Activated B cell treated with CpG ODN at 0.5 μM for 24 hours (primary cell): ENCODE measurements at places on chromosomes 16 and 17.

DNA sequence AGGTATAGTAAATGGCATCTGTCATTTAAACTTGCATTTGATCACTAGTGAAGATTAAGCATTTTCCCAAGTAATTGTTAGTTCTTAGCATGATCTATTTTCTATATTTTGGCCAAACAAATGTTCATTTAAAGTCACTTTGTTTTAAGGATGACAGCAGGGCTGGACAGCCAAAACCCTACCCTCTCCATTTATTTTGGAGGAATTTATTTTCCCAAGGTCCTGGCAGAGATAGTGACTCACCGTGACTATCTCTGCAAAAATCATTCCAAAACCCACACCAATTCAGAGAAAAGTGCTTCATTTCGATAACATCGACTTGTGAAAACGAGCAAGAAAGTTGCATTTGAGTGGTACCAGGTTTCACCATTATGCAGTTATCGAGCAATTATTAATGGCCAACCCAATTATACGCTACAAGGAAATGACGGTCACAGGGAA lies 665 bp upstream of the AKAP1 start:
- DNase-seq: no peak

DNA sequence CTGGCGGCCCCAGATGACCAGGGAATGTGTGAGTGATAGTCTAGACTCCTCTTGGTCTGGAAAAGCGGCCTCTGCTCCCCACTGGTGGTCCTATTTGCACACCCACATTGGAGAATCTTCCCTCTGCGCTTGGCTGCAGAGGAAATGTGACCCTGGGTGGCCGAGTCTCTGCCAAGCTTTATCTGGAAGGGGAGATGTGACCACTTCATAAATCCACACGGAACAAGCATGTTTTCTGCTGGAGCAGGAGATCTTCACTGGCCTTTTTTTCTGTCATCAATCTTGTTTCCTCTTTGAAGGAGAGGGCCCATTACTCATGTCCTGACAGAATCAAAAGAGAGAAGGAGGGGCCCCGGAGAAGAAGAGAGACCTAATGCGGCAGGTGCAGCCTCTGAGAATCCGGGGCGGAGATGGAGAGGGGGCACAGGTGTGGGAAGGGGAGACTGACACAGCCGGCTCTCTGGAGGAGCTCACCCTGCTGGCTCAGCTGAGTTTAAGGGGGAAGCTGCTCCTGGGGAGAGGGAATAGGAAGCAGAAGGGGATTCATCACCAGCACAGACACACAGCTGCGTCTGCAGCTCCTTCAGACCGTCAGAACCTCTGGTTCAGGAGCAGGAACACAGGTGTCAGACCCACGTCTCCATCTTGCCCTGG lies 116.3 kb downstream of the SOX9 start:
- DNase-seq: no peak

DNA sequence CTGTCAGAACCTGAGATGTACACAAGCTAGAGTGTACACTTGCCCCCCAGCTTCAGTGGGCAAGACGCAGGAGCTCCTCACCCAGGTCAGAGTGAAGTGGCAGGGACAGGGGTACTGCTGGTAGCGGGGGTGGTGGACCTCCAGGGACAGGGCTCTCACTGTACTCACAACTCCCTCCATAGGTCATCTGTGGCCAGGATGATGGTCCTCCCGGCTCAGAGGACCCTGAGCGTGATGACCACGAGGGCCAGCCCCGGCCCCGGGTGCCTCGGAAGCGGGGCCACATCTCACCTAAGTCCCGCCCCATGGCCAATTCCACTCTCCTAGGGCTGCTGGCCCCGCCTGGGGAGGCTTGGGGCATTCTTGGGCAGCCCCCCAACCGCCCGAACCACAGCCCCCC lies 2.7 kb downstream of the NXPH3 start:
- no peak for DNase-seq

- no peak for DNase-seq
These were observed 1.7 kb upstream of the RBBP6 start for GRCh38 chr16:24537474-24538337.

DNA sequence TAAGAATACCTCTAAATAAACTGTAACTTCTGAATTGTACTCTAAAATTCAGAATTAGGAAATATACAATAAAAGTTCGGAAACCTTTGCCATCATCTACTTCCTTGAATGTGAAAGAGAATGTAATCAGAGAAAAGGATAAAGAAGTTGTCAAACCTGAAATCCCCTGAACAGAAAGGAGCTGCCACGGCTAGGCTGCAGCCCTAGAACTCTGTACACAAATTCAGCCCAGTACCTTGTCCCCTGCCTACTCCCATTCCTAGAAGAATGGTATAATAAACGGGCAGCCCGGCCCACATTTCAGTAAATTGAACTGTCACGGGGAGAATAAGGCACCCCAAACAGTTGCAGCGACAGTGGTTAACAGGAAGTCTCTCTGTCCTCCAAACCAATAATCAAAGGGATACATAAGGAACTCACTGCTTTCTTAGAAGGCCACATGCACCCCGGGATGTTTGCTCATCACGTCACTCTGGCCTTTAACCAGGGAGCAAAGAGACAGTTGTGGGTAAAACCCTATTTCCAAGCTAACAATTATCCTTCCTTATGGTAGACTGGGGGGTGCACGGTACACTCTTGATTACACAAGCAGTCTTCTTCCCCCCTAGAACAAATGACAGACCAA lies 24.3 kb upstream of the RFFL start:
- DNase-seq: no peak

DNA sequence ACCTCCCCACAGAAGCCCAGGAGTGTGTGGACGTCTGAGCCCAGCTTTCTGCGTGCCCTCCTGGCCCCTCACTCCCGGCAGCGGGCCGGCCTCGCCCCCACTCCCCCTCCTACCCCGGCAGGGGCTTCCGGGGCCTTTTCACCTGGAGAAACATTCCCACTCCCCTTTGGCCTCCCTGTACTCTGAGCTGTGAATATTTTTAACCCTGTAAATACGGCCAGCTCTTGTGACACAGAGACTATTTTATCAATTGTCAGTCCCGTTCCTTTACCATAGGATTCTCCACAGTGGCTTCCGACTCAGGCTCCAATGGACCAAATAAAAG lies 5.9 kb upstream of the PRR35 start:
- DNase-seq: no peak

GRCh38 chr17:74380959-74381808 lies 13.9 kb downstream of the GPR142 start:
- no peak for DNase-seq

GRCh38 chr16:56399486-56399885 lies 25.9 kb downstream of the AMFR start:
- DNase-seq: no peak

DNA sequence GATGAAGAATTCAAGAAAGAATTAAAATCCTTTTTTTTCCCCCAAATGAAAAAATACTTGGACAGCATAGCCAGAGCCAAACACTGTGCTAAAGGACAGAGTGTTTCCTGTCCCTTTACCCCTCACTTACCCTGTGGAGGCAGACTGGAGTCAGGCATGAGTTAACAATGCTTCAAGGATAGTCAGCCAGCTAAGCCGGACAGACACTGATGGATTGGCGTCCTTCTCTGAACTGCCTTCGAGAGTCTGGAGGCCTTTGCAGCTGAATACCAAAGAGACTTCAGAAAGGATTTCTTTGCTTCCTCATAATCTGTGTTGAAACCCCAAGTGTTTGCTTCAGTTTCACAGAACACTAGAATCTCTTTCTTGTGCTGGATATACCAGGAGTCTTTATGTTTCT lies 4.6 kb downstream of the METTL9 start:
- DNase-seq: no peak

GRCh38 chr17:78556812-78557211 lies 20.4 kb downstream of the DNAH17 start:
- no peak for DNase-seq

- DNase-seq: no peak
These were observed 17.7 kb upstream of the MNT start for GRCh38 chr17:2418572-2418971.

DNA sequence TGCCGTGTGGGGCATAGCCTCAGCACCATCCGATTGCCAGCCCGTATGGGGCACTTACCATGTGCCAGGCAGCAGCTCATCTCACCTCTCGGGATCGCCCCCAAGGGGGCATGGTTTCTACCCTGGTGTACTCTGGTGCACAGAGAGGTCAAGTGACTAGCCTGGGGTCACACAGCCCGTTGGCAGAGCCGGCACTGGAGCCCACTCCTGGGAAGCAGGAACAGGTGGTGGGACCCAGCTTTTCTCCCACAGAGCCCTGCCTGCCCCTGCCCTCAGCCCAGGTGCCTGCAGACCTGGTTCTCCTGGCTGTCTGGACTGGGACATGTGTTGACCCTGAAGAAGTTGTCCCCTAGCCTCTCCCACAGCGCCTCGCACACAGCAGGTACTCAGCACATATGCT lies 141.8 kb upstream of the CIBAR2 start:
- no peak for DNase-seq

GRCh38 chr17:82228278-82228841 lies 482 bp upstream of the SLC16A3 start:
- DNase-seq: peak; percentile 69
